ENCODE measurements at places on chromosomes 7 and 10.

DNA sequence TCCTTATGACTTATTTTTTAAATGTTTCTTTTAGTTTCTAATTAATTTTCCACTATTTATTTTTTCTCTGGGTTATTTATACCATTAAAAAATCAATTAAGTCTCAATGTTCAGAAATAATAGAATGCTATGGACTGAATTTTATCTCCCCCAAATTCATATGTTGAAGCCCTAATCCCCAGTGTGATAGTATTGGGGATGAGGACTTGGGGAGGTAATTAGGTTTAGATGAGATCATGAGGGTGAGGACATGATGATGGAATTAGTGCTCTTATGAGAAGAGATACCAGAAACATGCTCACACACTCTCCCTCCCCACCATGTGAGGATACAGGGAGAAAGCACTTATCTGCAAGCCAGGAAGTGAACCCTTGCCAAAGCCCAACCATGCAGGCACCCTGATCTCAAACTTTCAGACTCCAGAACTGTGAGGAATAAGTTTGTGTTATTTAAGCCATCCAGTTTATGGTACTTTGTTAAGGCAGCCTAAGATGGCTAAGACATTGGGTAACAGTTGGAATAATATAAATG lies 202.6 kb downstream of the MDFIC start:
- no peak for DNase-seq

GRCh38 chr10:132036153-132036886 lies 29.4 kb upstream of the JAKMIP3 start:
- no peak for DNase-seq

DNA sequence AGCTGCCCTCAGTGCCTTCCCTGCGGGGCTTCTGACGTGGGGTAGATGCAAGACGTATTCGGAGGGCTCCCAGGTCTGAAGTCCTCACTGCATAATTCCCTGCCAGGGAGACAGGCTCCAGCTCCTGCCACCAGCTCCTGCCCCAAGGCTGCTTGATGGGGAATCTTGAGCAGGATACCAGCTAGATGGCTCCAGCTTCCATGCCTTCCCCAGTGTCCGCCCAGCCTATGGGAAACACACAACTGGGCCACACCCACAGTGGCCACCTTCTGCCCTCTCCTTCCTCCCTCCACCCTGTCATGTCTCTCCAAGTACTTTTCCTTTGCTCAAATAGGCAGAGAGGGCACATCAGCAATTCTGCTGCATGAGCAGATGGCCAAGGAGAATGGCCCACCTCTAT lies 95.8 kb downstream of the PARP12 start:
- no peak for DNase-seq

DNA sequence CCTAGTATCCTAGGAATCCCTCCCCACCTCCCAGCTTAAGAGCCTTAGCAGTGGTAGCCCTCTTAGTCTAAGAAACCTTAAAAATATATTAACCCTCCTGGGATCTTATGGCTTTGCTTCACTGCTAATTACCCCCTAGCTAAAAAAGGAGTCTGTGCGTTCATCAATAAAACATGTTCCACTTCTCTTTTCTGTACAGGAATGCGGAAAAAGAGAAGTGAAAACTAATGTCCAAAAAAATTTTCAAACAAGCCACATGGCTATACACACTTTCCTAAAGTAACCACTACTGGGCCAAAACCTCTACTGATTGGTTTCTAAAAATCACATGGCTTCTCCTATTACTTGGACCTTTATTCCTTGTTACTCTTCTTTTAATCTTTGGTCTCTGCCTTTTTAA lies 667.1 kb upstream of the LRRTM3 start:
- DNase-seq = no peak

DNA sequence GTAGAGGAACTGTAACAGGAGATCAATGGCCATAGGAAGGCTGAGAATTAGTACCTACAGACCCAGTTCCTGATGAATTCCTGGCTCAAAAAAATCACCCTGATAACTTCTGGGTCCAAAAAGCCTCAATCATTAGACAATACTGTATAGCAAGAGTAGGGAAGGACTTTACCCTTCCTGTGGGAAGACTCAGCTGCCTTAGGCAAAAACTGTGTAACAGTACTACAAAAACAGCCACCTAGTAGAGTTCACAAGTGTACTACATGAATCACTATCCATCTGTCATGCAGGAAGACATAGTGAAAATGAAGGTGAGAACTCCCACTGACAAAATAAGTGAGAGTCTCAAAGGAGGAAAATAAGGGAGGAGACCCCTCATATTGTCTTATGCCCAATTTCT lies 47.6 kb downstream of the MAP3K8 start:
- DNase-seq = no peak

DNA sequence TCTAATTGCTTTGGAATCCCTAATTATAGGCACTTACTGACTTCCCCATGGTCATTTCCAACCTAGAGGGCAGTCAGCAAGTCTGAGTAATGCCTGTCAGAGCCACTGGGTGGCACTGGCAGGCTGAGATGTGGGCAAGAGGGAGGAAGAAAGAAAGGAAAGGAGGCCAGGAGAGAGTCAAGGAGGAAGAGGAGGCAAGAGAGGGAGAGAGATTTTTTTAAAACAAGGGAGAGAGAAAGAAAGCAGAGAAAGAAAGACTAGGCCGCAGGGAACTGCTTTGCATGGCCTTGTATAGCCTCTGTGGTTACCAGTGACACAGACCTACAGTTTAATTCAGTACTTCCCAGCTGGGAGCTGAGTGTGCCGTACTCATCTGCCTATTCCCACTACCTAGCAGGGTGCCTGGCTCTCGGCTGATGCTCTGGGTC lies 210.4 kb upstream of the ADO start:
- peak; percentile 52 for DNase-seq

- no peak for DNase-seq
Measured at GRCh38 chr7:113890331-113891030, 28.3 kb downstream of the PPP1R3A start.

DNA sequence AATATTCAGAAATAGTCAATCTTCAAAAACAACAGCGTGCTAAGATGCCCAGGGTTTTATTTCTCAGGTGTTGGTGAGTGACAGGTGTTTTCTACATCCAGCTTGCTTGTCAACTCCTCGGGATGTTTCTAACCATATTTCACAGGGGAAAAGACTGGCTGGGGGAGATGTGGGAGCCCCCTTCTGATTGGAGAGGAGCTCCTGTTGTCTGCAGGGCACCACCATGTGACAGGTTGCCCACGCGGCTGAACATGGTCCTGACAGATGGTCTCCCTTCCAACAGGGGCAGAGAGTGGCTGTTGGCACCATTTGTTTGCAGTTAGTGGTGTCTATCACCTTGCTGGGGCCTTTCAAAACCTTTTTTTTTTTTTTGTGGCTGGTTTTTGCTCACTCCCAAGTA lies 16.5 kb upstream of the GPR26 start:
- no peak for DNase-seq

DNA sequence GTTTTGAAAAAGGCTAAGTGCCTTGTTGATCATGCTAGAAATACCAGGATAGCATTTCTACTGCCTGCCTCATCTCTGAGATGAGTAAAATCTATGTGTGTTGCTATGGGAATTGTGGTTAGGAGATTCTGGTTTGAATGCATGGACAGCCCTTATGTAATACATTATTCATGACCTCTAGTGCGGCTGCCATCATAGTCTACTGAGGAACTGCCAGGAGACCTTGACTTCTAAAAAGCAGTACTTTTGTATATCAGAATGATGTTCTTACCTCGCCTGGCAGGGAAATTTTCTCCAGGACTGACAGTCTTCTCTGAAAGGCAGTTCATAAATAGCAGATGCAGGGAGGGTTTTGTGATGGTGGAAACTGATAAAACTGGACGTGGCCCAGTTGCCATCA lies 248.5 kb downstream of the NSUN6 start:
- DNase-seq = no peak

DNA sequence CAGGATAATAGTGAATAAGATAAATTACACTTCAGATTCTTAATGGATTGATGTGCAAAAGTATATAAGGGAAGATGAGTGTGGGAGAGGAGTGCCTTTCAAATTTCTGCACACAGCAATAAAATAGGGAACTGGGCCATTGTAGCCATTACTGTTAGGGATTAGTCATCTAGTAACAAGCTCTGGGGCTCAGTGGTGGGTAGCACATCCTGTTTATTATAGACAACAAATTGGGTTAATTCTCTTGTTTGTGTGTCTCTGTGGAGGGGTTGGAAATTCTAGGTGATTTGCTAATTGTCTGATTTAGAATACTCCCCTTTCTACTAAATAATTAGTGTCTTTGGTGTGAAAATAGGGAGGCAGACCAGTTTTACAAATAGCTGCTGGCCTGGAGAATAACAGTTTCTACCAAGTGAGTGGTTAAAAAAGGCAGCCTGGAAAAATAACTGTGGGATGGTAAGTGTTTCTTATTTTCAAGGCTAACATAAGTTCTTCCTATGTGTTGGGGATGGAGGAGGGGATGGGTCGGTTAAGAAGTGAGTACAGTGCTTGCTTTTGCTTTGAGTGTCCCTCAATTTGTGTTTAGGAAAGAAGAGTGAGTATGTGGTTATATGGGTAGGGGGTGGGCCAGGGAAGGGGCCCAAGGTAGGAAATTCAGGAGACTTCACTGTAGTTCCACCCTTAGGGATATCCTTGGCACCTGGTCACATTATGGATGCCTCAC lies 43.3 kb upstream of the TMEM248 start:
- DNase-seq = no peak

GRCh38 chr10:66719483-66719882 lies 206.4 kb upstream of the LRRTM3 start:
- DNase-seq = no peak

DNA sequence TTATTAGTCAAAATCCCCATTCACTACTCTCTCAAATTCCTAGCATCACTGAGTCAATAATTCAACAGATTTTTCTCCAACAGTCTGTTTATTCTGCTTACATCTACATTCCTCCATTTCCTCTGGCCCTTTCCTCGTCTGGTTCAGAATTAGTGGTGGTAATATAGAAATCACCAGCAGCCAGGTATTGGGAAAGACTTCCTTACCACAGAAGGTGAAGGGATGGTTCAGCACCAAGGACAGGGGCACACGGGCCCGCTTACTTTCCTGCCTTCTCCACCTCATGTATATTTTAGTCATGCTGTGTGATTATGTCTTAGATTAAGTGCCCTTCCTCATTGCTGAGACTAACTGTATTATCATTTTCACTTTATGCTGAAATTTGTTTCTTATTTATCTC lies 70.4 kb upstream of the APBB1IP start:
- peak; percentile 10 for DNase-seq

DNA sequence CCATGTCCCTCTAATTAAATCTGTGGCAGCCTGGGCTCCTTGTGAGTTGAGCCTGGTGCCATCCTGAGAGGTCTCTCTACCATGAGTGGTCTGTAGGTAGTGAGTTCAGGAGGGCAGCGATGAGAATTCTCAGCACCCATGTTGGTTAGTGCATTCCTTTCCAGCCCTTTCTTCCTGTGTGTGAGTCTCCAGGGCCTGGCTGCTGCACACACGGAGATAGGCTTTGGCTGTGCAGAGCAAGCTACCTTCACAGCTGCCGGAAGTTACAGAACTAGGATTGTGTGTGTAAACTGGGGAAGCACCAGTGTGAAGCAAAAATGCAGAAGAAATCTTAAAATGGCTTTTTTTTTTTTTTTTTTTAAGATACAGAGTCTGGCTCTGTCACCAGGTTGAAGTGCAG lies 358.6 kb downstream of the PAXIP1 start:
- DNase-seq = no peak

DNA sequence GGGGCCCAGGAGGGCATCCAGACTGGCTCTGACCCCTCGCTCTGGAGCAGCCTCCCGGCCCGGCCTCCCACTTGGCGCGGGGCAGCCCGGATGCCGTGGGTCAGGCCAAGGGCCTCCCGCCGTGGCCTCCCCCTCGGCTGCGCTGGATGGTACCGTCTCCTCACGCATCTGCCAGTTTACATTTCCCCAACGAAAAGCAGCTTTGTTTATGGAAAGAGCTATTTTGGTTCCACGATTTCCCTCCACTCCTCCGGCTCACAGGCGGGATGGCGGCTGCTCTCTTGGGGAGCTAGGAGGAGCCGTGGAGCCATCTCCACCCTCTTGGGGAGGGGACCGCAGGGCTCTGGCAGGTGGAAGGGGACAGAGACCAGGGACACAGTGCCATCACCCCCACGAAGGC lies 93.2 kb upstream of the MYL10 start:
- DNase-seq = no peak

DNA sequence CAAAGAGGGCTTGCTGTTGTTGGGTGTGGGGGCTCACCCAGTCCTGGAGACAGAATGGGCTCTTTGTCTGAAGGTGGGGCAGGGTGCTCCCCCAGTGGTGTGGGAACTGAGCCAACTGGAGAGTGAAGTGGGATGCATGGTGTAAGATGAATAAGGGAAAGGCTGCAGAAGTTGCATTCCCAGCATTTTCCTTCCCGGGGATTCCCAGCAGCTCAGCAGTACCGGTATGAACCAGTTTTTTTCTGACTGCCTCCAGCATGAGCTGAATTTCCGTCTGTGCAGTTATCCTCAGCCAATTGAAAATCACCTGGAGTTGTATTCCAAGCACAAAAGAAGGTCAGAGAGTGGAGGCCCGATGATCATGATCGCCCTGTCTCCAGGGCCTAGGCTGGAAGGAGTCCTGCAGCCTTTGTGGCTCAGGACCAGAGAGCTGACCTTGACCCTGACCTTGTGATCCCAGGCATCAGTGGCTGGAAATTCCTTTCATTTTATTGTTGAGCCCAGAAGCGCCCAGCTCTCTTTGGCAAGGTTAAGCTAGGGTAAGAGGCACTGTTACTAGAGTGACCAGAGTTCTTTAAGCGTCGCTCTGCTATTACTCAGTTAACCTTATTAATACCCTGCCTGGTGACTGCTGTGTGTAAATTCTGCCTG lies 33.4 kb downstream of the OGDH start:
- DNase-seq = no peak

DNA sequence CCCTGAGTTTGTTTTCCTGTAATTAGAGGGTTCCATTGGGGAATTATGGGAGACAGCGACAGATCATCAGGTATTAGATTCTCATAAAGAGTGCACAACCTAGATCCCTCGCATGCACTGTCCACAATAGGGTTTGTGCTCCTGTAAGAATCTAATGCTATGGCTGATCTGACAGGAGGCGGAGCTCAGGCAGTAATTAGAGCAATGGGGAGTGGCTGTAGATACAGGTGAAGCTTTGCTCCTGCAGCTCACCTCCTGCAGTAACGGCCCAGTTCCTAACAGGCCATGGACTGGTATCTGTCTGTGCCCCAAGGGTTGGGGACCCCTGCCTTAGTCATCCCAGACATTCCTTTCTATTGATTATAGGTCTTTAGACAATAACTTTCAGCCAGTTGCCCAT lies 894 bp upstream of the ZSCAN21 start:
- DNase-seq = no peak

DNA sequence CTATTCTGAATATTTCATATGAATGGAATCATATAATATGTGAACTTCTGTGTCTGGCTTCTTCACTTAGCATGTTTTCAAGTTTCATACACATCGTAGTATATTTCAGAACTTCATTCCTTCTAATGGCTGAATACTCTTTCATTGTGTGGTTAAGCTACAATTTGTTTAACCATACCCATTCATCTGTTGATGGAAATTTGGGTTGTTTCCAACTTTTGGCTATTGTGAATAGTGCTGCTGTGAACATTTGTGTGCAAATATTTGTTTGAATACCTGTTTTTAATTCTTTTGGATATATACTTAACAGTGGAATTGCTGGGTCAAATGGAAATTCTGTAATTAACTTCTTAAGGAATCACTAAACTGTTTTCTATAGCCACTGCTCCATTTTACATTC lies 86.0 kb upstream of the MDFIC start:
- DNase-seq = no peak

- no peak for DNase-seq
Measured at GRCh38 chr10:91617072-91617609, 15.7 kb downstream of the PPP1R3C start.

All from CD4-positive, alpha-beta T cell treated with Interleukin-12 subunit alpha and Interleukin-12 subunit beta, for 1 hour (primary cell).